ENCODE measurements at places on chromosomes 1 and 21. TPM values are rescaled to one million over a fixed set of nuclear protein-coding genes. Genes with fewer than 3 reads are reported as not detected.

GRCh38 chr1:2957329-2957728, 63.9 kb upstream of the ACTRT2 start:
- no peak for DNase-seq

Gene ICOSLG
- under 0.01 TPM for total RNA-seq

DNA sequence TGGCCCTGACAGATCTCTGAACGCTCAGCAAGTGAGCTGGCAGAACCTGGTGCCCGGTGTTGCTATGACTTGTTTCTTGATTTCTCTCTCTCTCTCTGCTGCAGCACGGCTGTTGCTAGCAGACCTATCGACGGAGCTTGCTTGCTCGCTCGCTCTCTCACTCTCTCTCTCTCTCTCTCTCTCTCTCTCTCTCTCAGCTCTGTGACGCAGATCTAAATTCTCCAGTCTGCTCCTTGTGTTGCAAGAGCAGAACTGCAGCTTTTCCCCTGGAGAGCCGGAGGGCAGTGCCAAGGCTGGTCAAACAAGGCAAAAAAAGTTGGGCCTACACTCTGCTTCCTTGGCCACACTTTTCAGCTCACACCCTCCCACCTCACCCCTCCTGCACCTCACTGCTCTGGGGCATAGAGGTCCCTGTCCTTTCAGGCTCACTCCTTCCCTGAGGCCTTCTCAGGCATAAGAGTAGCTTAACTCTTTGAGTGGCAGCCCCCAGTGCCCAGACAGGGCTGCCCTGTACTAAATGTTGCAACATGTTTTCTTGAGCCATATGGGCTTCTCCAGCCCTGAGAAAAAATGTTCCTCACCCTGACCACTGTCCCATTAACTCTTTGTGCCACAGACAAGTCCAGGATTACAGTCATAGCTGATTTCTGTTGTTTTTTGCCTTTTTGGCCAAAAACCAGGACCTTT, 72.2 kb downstream of the CD46 start:
- peak; percentile 97 for DNase-seq

DNA sequence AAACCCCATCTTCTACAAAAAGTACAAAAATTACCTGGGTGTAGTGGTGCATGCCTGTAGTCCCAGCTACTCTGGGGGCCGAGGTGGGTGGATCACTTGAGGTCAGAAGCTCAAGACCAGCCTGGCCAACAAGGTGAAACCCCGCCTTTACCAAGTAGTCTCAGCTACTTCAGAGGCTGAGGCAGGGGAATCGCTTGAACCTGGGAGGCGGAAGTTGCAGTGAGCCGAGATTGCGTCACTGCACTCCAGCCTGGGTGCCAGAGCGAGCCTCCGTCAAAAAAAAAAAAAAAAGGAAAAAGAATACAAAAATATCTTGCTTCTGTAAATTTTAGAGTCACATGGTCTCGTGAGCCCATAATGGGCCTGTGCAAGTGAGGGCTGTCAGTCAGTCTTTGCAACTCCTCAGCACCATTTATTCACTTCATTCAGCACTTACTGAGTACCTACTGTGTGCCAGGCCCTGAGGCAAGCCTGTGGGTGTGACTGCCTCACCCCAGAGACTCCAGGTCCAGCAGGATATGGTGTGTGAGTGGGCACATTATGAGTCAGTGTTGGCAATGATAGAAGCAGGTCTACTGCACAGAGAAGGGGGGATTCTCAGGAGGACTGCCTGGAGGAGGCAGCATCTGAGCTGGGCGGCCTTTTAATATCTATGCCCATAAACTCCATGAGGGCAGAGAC, 46.8 kb upstream of the TARDBP start:
- no peak for DNase-seq

DNA sequence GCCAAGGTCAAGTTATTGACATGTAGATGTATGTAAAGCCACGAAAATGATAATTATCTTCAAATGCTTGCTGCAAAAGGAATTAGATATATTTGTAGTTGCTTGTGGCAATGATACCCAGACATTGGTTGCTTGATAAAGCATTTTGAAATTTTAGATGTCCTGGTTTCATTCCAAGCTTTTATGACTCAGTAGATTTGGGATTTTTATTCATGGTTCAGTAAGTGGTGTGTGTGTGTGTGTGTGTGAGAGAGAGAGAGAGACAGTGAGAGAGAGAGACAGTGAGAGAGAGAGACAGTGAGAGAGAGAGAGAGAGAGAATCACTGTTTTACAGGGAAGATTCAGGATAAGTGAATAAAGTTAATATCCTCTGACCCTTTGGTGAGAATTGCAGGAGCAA, 498.2 kb upstream of the C1orf87 start:
- no peak for DNase-seq

GRCh38 chr1:82762829-82763532, 962.2 kb downstream of the ADGRL2 start:
- DNase-seq: no peak

Measured in IMR-90 (cell line).